ENCODE measurements at places on chromosomes 1 and 21.
A peak's percentile ranks its signal among the peaks of the same experiment; 100 is the strongest.

DNA sequence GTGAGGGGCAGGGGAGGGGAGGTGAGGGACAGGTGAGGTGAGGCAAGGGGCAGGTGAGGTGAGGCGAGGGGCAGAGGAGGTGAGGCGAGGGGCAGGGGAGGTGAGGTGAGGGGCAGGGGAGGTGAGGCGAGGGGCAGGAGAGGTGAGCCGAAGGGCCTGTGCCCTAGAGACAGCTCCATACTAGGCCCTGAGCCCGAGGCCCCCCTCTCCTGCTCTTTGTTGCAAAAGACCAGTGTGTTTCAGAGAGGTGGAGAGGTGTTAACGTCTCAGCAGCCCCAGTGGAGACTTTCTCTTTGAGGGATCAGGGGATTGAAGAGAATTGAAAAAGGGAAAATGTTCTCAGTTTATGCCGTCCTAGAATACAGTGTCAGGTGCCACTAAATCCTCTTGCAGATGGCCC, 44.2 kb downstream of the EPHB2 start:
- ATAC-seq, result no peak

DNA sequence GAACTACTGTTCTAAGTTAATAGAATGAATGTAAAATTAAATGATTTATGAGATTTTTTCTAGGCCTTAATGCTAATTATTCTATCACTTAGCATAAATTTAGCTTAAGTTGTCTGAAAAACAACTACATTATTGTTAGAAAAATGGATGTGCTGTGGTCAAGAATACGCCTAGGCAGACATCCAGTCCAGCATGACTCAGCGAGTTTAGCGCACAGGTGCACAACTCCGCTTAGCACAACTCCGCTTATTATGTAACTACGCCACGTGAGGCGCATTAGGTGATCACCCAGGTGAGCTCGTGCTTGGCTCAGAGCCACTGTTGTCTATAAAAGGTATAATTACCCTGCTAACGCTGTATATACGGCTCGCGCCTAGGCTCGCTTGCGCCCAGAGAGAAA, 1043.6 kb upstream of the ADGRL4 start:
- no peak for ATAC-seq

DNA sequence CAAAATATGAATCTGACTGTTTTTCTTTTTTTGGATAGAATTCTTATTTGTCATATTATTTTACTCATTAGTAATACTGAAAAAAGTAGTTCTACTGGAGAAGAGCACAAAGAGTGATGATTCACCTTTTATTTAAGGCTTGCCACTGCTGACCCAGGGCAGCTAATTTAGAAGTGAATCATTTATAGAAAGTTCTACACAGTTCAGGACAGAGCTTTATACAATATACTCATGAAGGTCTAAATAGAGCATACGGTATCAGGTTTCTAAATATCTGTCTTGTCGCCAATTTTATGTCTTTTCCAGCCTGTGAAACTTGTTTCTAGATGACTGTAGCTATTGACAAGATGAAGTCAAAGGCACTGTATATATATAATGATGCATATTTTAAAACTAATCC, 25.0 kb downstream of the GIPC2 start:
- peak; percentile 98 for ATAC-seq

- ATAC-seq, result no peak
Measured at GRCh38 chr1:16383888-16384287, 16.8 kb downstream of the SZRD1 start.

GRCh38 chr1:177945943-177946650, 23.8 kb downstream of the SEC16B start:
- no peak for ATAC-seq

- ATAC-seq, result peak; percentile 91
Measured at GRCh38 chr1:40476924-40477677, at the start of gene ZFP69. TSS of gene ZFP69 (plus strand) at chr1:40477290. CDS start at chr1:40479362, 2,072 bp downstream.

GRCh38 chr1:46521414-46521813, 30.0 kb downstream of the KNCN start:
- ATAC-seq, result no peak

DNA sequence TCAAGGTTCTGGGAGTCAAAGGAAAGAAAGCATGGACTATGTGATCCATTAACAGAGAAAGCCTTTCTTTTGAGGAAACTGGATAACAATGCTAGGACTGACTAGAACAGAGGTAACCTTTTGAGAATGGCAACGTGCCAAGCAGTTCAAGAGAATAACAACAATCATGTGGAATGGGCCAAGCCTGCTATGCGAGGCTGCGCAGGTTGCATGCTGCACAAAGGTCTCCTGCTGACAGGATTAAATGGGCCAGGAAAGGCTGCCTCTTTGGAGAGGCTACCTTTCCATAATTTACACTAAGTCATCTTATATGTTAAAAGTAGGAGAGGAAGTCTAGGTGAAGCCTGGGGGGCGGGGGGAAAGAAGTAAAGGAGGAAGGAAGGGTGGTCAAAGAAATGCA, 5.8 kb downstream of the PCNX2 start:
- ATAC-seq, result no peak

- ATAC-seq, result no peak
Measured at GRCh38 chr1:63802109-63802508, 28.3 kb downstream of the ROR1 start.

- ATAC-seq, result no peak
Measured at GRCh38 chr1:56135864-56136147, 443.6 kb downstream of the PLPP3 start.

DNA sequence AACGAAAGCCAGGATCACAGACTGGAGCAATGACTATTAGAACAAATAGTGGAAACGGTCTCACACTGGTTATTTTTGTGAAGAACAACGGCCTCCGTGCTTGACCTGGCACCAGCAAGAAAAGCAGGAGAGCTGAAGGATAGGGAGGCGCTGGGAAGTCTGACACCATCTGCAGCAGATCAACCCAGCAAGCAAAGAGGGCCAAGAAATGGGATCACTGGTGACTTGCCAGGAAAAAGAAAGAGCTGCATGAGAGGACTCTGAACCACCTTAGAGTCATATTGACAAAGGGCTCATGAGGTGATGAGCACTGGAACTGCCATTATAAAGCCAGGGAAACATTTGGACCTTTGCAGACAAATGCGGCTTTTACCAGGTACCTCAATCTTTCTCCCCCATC, 25.0 kb downstream of the MTOR start:
- ATAC-seq, result no peak

DNA sequence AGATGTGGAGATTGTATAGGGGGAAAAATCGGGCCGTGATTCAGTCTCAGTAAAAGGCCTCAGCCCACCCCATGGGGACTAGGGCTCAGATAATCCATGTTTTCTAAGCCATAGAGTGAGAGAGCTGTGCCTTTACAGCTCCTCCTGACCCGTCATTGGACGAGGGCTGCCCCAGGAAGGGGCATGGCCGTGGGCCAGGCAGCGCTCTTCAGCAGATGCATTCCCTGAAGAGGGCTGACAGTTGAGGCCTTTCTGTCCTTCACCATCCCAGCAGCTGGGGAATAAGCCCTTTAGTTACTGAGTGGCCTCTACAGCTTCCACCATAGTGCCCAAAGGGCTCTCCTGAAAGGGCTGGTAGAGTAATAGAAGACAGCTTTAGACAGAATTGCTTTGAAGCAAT, 57.2 kb downstream of the ST3GAL3 start:
- ATAC-seq, result no peak

DNA sequence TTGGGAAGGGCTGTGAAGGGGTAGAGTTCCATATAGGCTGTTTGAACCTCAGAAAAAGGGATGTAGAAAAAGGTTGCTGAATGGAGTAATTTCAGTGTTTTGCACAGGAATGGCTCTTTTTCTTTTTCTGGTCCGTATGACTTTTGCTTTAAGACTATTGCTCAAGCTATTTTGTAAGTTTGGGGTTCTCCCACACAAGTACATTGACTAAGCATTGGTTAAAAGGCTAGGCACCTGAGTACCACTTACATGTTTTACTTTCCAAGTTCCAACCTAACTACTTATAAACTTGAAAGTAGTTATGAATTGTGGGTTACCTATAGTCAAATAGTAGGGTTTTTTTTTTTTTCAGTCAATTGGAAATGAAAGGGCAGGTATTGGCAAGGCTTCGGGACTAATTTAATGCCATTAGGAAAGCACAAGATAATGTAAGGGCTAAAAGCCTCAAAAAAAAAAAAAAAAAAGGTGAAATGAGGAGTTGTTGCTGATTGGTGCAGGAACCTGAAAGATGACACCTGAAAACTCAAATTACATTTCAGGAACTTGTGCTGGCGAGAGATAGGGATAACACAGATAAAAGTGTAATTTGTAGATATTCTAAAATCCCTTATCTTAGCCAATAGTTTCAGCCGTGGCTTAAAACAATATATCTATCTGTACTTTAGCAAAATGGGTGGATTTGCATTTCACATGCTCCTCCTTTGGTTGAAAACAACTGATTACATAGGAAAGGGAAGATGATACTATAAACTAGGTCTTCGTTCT, 209.5 kb downstream of the RPS6KC1 start:
- ATAC-seq, result no peak

DNA sequence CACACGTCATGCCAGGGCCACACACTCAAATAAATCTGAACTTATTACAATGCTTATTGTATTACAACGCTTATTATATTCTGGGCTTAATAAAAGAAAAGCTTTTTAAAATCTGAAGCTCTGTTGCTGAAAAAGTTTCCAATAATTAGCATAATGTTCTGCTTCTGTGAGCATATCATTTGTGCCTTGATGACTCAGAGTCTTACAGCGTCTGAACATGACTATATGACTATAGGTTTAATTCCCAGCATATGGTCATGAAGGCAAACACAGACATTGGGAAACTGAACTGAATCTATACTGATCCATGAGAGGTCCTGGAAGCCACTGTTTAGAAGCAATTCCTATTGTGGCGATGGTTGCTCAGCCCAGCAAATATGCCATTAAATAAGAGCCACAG, 66.3 kb downstream of the SIM2 start:
- ATAC-seq, result no peak

DNA sequence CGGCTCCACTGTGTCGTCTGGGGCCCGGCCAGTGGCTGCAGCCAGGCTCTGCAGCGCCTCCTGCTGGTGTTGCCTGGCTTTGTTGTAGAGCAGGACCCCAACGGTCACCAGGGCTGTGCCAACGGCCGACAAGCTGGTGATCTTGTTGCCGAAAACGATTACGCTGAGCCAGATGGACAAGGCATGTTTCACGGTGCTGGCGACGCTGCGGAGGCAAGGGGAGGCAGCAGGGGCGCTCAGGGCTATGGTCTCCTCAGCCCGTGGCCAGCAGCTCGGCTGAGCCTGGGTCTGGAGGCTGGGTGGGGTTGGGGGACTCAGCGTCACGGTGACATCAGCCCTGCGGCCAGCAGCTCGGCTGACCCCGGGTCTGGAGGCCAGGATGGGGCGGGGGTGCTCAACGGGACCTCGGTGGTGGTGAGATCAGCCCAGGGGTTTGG, 7.0 kb upstream of the CDK11B start:
- no peak for ATAC-seq

GRCh38 chr1:33275706-33276572, 19.6 kb downstream of the ZNF362 start:
- no peak for ATAC-seq

- ATAC-seq, result no peak
Measured at GRCh38 chr1:17163789-17164666, 40.9 kb upstream of the PADI1 start.

DNA sequence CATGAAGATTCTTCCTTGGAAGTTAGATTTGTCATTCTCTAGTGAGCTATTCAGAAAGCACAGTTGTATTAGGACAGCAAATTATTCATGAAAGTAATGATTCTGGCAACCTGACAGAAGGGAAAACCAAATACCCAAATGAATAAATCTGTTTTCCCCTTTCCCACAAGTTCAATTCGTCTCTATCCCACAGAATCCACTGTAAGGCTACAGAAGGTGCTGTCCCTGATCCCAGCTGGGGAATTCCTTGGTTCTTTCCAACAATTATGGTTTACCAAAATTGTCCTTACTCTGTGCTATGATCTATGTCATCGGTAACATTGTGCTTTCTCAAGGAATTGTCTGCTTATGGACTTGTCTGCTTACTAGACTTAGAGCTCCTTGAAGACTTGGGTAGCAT, 104.2 kb downstream of the FASLG start:
- ATAC-seq, result no peak

DNA sequence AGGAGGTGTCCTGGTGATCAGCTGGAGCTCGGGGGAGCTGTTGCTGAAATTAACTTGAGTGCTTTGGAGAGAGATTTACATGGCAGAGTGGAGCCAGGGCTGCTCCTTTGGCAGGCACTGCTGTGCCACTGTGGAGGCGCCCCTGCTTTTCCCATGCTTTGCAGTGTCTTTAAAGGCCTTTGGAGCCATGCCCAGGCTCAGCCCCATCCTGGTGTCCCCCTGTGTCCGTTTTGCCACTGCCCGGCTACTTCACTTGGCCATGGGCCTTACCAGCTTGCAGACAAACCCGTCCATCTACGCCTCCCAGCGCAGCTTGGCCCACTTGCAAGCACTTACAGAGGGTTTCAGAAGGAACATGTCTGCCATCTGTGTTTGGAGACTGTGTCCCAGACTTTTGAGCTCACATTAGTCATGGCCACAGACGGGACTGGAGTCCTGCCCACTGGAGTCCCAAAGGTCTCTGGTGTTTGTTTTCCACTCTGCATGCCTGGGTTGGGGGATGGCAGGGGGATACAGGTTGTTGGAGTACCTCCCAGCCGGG, 18.2 kb upstream of the LAMTOR5 start:
- ATAC-seq, result no peak

- ATAC-seq, result no peak
Measured at GRCh38 chr1:7248549-7249199, 463.4 kb downstream of the CAMTA1 start.

DNA sequence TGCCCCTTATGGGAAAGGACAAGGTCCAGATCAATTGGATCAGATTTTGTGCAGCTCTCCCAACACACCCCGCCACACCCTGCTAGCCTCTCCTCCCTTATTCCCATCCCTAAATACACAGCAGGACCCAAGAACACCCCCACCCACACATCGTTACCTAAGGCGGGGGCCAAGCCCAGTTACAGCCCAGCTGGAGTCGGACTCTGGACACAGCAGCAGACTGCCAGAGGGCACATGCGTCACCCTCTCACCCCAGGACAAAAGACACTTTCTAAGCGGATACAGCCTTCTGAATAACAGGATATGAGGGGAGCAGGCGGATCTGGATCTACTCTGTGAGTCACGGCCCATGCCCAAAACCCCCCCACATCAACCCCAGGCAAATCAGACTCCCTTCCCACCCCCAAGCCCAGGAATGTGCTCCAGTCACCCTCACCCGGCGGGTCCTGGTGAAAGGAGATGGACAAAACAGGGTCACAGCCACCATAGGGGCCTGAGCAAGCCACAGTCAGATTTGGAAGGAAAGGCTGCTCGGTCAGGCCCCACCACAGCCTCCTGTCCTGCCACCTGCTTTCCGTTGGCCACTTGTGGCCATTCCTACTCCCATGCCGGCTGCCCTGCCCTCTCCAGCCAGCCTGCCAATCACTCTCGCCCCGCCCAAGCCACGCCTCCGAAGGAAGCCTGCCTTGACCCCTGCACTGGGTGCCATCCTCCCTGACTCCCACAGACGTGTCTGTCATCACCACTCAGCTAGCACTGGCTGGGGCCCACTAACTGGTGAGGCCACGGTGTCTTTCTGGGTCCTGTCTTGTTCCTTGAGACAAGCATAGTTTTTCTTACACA, 4.0 kb downstream of the S100A16 start:
- no peak for ATAC-seq

DNA sequence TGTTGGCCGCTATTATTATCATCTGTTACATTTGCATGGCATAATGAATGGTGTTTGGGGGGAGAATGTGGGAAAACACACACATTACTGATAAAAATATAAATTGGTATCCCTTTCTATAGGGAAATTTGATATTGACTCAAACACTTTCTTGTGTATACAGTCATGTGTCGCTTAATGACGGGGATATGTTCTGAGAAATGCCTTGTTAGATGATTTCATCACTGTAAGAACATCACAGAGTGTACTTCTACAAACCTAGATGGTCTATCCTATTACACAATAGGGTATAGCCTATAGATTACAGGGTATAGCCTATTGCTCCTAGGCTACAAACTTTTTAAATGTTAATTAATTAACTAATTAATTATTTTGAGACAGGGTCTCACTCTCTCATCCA, 67.2 kb upstream of the B3GALNT2 start:
- no peak for ATAC-seq
